ENCODE measurements at places on chromosomes 5 and 9. TPM values are rescaled to one million over a fixed set of nuclear protein-coding genes. Genes with fewer than 3 reads are reported as not detected.

DNA sequence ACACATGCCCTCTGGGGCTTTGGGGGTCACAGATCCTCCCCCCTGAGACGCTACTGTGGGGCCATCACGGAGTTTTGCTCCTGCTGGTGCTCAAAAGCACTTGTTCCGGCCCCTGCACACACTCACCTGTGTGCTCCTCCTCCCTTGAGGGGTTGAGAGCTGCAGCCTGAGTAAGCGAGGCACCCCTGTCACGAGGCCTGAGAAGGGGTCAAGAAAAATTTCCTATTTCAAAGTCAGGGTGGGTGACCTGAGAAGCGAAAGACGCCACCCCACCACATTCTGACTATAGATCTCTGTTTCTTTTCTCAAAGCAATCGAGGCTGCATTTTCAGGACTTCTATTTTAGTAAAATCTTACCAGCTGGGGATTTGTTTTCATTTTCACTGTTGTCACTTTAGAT lies 138.5 kb downstream of the DCP2 start:
- no peak overlapping the region for H3K27ac ChIP-seq
- no peaks in the 10 kb centered on the region for H3K27me3 ChIP-seq
- no peaks in the 10 kb centered on the region for H3K36me3 ChIP-seq
- DNase-seq = no peak

Gene FOXD4
- 0.83 TPM for total RNA-seq

Gene PDCD1LG2
- total RNA-seq = 5.5 TPM

GRCh38 chr9:102985162-102985895 lies 9.8 kb upstream of the CYLC2 start:
- no peak overlapping the region for H3K4me3 ChIP-seq
- DNase-seq = no peak
- H3K27ac ChIP-seq = no peak overlapping the region
- H3K27me3 ChIP-seq = no peaks in the 10 kb centered on the region

DNA sequence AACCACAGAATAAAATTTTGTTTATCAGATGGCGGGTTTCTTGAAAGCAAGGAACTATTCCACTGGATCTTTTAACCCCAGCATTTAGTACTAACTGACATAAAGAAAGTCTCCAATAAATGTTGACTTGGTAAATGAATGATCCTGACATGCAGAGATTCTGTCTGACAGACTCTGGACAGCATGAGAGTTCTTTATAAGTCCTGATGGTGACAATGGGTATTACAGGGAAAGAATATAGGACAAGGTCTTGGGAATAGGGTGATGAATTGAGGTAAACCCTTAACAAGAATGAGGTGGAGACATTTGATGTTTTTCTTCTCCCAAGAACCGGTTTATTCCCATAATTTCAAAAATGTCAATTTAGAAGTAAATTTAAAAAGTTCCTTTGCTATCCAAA lies 453.9 kb downstream of the TUSC1 start:
- H3K27ac ChIP-seq = no peak overlapping the region
- DNase-seq = no peak
- no peaks in the 10 kb centered on the region for H3K27me3 ChIP-seq
- no peak overlapping the region for H3K4me3 ChIP-seq

Gene ENTPD2
- 0.28 TPM for total RNA-seq

- no peak for DNase-seq
- peak overlapping the region; percentile 45 for H3K27ac ChIP-seq
- no peaks in the 10 kb centered on the region for H3K36me3 ChIP-seq
- H3K27me3 ChIP-seq = no peaks in the 10 kb centered on the region
- H3K4me1 ChIP-seq = peaks cover 15% of the 10 kb centered on the region
- no peak overlapping the region for H3K4me3 ChIP-seq
Measured at GRCh38 chr9:92770360-92770995, 5.8 kb upstream of the BICD2 start.

Gene PCDHGA8
- 0.55 TPM for total RNA-seq

Gene GADD45G
- total RNA-seq = 105 TPM

DNA sequence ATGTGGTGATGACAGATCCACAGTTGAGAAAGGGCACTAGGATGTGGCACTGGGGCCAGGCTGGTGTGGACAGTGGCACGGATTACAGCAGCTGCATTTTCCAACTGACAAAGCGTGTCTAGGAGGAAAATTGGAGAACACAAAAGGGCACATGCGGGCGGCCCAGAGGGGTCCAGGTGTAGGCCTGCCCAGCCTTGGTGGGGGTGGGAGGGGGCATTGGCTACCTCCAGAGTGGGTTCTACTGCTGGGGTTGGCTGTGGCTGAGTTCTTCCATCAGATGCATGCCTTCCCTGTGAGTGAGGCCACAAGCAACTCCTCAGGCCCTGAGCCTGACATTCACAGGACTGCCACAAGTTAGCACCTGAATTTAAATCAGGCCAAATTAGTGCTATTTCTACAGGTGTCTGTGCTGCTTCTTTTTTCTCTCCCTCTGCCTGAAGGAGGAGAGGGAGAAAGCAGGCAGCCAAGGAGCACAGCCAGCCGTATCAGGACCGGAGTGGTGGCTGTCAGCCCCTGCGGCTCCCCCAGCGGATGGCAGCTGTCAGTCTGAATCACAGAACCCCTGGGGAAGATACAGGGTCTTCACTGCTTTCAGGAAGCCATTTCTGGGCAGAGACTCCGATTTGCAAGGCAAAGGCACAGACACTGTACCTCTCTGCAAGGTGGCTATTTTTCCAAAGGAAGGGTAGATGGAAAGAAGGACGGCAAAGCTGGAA lies 464.2 kb downstream of the SPOCK1 start:
- no peaks in the 10 kb centered on the region for H3K36me3 ChIP-seq
- H3K4me1 ChIP-seq = peaks cover 3% of the 10 kb centered on the region
- DNase-seq = no peak
- H3K27ac ChIP-seq = no peak overlapping the region
- H3K4me3 ChIP-seq = no peak overlapping the region

- H3K4me1 ChIP-seq = no peaks in the 10 kb centered on the region
- no peaks in the 10 kb centered on the region for H3K27me3 ChIP-seq
Measured at GRCh38 chr5:40359093-40359492, 320.6 kb upstream of the PTGER4 start.

Gene C5orf58
- 0.39 TPM for total RNA-seq

Gene YIPF5
- total RNA-seq = 50.5 TPM

- no peak for DNase-seq
- no peak overlapping the region for H3K27ac ChIP-seq
- H3K36me3 ChIP-seq = no peaks in the 10 kb centered on the region
- no peaks in the 10 kb centered on the region for H3K4me1 ChIP-seq
- no peaks in the 10 kb centered on the region for H3K27me3 ChIP-seq
Measured at GRCh38 chr5:69084903-69085302, 8.9 kb upstream of the SLC30A5 start.

DNA sequence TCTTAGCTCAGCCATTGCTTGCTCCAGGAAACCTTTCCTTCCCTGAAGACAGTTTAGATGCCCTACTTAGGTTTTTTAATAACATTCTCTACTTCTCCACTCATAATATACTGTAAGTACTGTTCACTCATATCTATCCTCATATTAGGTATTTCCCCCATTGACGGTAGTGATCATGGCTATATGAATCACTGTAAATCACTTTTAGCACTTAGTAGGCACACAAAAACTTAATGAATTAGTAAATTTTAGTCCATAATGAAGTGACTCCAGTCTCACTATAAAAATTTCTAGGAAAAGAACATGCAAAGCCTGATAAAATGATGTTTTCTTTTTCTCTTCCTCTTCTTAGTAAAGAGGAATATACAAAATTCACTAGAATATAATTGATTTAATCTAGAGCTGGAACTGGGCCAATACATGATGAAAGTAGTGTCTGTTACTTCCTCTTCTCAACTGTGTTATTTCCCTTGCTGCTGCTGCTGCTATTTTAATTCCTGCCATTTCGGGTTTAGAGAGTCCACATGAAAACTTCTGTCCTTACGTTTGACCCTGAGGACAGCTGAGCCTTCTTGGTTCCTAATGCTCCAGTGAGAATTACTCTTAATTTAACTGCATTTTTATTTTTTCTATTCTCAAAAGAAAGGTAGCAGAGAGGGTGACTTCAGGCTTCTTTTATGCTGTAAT lies 73.5 kb downstream of the LNPEP start:
- no peak overlapping the region for H3K27ac ChIP-seq
- no peak for DNase-seq
- H3K4me1 ChIP-seq = no peaks in the 10 kb centered on the region
- H3K27me3 ChIP-seq = no peaks in the 10 kb centered on the region
- H3K36me3 ChIP-seq = no peaks in the 10 kb centered on the region

Gene FRRS1L
- 14.3 TPM for total RNA-seq

DNA sequence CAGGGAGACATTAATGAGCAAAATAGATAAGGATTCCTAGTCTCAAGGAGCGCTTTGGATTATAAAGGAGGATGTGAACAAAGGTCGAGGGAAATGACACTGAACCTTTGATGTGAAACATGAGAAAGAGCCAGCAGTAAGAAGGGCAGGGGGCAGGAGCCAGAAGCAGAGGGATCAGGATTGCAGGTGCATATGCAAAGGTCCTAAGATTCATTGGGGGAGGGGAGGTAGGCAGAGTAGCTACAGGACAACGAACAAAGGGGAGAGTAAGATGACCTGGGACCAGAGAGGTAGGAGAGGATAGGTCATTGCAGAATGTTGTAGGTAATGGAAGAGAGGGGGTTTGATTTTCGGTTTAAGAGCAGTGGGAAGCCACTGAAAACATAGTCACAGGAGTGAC lies 129.2 kb upstream of the TRPM3 start:
- H3K27me3 ChIP-seq = no peaks in the 10 kb centered on the region
- no peaks in the 10 kb centered on the region for H3K36me3 ChIP-seq
- no peaks in the 10 kb centered on the region for H3K4me1 ChIP-seq
- no peak overlapping the region for H3K4me3 ChIP-seq
- DNase-seq = no peak

DNA sequence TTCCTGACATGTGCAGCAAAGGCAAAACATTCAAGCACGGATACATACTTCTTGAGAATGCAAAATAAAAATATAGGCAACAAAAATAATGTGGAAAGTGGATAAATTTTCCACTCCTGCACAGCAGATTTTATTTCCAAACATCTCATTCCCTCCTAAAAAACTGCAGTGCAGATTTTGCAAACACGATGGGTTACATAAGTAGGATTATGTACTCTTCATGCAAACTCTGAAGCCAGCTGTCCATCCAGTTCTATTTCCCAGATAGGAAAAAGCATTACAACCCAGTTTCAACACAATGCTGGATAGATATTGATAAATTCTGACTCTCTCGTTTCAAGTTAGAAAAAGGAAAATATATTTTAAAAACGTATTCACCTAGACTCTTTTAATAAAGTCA lies 52.7 kb upstream of the CCNG1 start:
- H3K27me3 ChIP-seq = no peaks in the 10 kb centered on the region
- no peak overlapping the region for H3K4me3 ChIP-seq
- no peaks in the 10 kb centered on the region for H3K4me1 ChIP-seq
- H3K27ac ChIP-seq = no peak overlapping the region
- no peaks in the 10 kb centered on the region for H3K36me3 ChIP-seq

Gene TLR4
- 39.5 TPM for total RNA-seq

Gene DOK3
- total RNA-seq = 49.1 TPM

- peaks cover 10% of the 10 kb centered on the region for H3K4me1 ChIP-seq
- no peaks in the 10 kb centered on the region for H3K27me3 ChIP-seq
- DNase-seq = no peak
- H3K36me3 ChIP-seq = no peaks in the 10 kb centered on the region
- peak overlapping the region; percentile 23 for H3K27ac ChIP-seq
Measured at GRCh38 chr5:179357031-179357430, 11.8 kb upstream of the ADAMTS2 start.

- no peaks in the 10 kb centered on the region for H3K27me3 ChIP-seq
- no peak overlapping the region for H3K27ac ChIP-seq
- DNase-seq = no peak
- no peak overlapping the region for H3K4me3 ChIP-seq
- no peaks in the 10 kb centered on the region for H3K36me3 ChIP-seq
- H3K4me1 ChIP-seq = no peaks in the 10 kb centered on the region
Measured at GRCh38 chr5:7105358-7105757, 290.6 kb upstream of the ADCY2 start.

- H3K36me3 ChIP-seq = no peaks in the 10 kb centered on the region
- no peak overlapping the region for H3K4me3 ChIP-seq
- no peaks in the 10 kb centered on the region for H3K27me3 ChIP-seq
- no peak overlapping the region for H3K27ac ChIP-seq
- DNase-seq = no peak
Measured at GRCh38 chr9:80467632-80468031, 895.9 kb downstream of the TLE4 start.

DNA sequence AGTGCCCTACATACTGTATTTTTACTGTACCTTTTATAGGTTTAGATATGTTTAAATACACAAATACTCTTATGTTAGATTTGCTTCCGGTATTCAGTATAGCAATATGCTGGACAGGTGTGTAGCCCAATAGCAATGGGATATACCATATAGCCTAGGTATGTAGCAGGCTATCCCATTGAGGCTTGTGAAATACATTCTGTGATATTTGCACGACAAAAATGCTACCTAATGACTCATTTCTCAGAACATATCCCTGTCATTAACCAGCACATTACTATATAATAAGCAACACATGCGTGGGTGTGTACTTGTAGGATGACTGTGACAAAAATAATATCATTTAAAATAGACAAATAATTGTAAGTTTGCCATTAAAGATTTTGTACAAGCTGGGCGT lies 208.8 kb downstream of the MRPS30 start:
- H3K27me3 ChIP-seq = no peaks in the 10 kb centered on the region
- H3K27ac ChIP-seq = no peak overlapping the region
- no peak overlapping the region for H3K4me3 ChIP-seq
- no peak for DNase-seq
- H3K36me3 ChIP-seq = no peaks in the 10 kb centered on the region
- no peaks in the 10 kb centered on the region for H3K4me1 ChIP-seq

Gene NKD2
- 8.9 TPM for total RNA-seq

GRCh38 chr5:135543001-135543484 lies 7.3 kb upstream of the NEUROG1 start:
- H3K27ac ChIP-seq = no peak overlapping the region
- H3K4me3 ChIP-seq = peak overlapping the region; percentile 66
- H3K36me3 ChIP-seq = no peaks in the 10 kb centered on the region
- no peak for DNase-seq

DNA sequence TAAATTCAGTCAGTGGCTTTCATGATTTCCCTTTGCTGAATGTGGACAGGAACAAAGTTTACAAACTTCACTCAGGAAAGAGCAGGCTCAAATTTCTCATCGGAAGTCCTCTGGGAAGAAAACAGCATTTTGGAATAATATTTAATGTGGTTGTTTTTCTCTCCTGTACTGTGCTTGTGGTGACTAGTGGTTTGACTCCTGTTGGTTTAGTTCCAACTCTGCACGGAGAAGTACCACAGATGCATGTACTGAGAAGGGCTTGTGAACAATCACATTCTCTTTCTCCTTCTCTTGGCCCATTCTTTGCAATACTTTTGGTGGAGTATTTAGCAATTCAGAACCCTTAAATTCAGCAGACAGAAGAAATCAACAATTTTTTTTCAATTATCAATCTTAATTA lies 13.3 kb downstream of the MPDZ start:
- H3K36me3 ChIP-seq = no peaks in the 10 kb centered on the region
- H3K27ac ChIP-seq = no peak overlapping the region
- H3K27me3 ChIP-seq = no peaks in the 10 kb centered on the region
- no peak for DNase-seq

- no peaks in the 10 kb centered on the region for H3K36me3 ChIP-seq
- DNase-seq = no peak
- no peaks in the 10 kb centered on the region for H3K27me3 ChIP-seq
- no peak overlapping the region for H3K27ac ChIP-seq
- H3K4me1 ChIP-seq = peaks cover 15% of the 10 kb centered on the region
Measured at GRCh38 chr9:129999141-129999510, 43.9 kb downstream of the FNBP1 start.

Gene HAND1
- not detected for total RNA-seq

Gene RAI14
- 26.0 TPM for total RNA-seq

Gene GAS1
- total RNA-seq = 12.1 TPM

All from adrenal gland (tissue), 19 donors.